ENCODE measurements at places on chromosomes 7 and 10.

GRCh38 chr7:78493401-78493800 is 694.8 kb downstream of the PHTF2 start:
- no peak for DNase-seq

DNA sequence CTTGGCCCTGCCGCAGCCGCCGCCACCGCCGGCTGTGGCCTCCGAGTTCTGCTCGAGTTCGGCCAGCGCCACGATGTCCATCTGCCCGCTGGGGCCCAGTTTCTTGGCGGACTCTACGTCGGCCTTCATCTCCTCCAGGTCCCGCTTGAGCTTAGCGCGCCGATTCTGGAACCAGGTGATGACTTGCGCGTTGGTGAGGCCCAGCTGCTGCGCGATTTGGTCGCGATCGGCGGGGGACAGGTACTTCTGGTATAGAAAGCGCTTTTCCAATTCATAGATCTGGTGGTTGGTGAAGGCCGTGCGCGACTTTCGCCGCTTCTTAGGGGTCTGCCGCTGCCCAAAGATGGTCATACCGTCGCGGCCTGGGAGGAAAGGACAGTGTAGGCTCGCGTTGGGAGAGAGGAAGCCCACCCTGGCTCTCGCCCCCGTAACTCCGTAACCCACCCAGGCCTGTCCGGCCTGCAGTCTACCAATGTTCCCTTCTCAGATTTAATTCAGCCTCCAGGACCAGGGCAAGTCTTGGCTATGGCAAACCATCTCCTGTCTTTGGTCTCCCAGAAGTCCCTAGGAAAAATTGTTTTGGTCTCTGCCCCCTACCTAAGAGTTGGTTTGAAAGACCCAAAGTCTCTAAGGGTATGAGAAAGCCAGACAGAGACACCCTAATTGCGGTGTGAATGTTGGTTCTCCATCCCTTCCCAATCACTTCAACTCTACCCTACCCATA is 1.7 kb downstream of the LBX1 start:
- no peak for DNase-seq

GRCh38 chr7:27771111-27771510 is 31.1 kb downstream of the TAX1BP1 start:
- no peak for DNase-seq

- no peak for DNase-seq
Observed at GRCh38 chr7:104536956-104537355, 208.6 kb downstream of the LHFPL3 start.

DNA sequence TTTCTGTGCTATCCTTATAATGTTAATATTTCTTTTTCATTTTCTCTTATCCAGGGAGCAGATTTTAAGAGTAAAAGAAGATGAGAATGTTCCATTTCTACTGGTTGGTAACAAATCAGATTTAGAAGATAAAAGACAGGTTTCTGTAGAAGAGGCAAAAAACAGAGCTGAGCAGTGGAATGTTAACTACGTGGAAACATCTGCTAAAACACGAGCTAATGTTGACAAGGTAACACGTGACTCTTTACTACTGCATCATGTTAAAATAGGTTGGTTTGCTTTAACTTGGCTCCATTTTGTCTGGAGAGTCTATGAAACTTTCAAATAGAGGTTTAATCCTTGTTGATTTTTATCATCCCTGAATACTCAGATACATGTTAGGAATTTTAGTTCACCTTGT is 73.3 kb downstream of the RALA start:
- no peak for DNase-seq

- DNase-seq: no peak
Observed at GRCh38 chr10:80405626-80406025, 2.7 kb upstream of the PRXL2A start.

GRCh38 chr7:98256431-98256830 is 4.4 kb upstream of the TECPR1 start:
- DNase-seq: no peak
